GM12878 (cell line): ENCODE measurements at places on chromosomes 16 and 17.

DNA sequence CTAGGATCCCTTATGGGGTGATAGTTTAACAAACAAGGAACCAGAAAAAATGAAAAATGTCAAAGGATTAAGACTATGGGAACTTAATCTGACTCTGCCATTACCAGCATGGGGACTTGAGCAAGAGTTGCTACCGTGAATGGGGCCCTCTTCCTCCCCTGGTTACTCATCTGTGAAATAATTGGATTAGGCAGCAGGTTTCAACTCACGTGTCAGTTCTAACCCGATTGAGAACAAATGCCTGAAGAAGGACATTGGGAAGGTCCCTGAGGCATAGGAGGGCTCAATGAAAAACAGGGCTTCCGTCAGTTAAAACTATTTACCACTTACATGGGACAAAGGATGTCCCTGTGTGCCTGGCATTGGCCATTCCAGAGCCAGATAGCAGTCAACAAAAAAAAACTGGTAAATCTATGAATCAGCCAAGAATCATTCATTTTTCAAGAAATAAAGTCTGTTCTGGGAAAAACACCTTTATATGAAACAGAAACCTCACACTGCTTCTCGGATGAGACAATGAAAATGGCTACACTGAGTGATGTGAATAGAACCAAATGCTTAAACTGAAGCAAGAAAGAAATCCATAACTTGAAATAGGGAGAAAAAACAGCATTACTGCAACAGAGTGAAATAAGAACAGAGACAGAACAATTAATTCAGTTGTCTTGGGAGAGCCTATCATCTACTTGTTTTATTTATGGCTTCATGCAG lies 104.3 kb downstream of the ADAMTS18 start:
- H3K36me3 ChIP-seq = no peaks in the 10 kb centered on the region
- no peak overlapping the region for H3K4me3 ChIP-seq
- H3K27ac ChIP-seq = no peak overlapping the region
- H3K4me1 ChIP-seq = peaks cover 3% of the 10 kb centered on the region
- H3K27me3 ChIP-seq = no peaks in the 10 kb centered on the region
- DNase-seq = no peak

GRCh38 chr16:5619304-5619703 lies 521.7 kb upstream of the EEF2KMT start:
- no peaks in the 10 kb centered on the region for H3K36me3 ChIP-seq
- no peak for DNase-seq
- no peak overlapping the region for H3K27ac ChIP-seq

DNA sequence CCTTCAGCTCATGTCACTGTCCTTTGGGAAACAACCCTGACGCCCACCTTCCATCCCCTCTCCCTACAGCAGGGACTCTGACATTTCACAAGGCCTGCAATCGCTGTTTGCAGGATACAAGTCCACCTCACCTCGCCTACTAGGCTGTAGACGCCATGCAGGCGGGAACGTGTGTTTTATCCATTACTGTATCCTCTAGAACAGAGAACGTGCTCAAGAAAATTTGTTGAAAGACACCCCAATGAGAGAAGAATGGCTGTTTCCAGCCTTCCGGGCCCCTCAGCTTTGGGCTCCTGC lies 1.5 kb upstream of the TTYH2 start:
- DNase-seq = no peak
- H3K4me1 ChIP-seq = peaks cover 28% of the 10 kb centered on the region
- peak overlapping the region; percentile 47; the same call in 1 of the 2 replicates for H3K27ac ChIP-seq
- H3K27me3 ChIP-seq = no peaks in the 10 kb centered on the region
- H3K4me3 ChIP-seq = peak overlapping the region; percentile 77; the same call in 1 of the 2 replicates

DNA sequence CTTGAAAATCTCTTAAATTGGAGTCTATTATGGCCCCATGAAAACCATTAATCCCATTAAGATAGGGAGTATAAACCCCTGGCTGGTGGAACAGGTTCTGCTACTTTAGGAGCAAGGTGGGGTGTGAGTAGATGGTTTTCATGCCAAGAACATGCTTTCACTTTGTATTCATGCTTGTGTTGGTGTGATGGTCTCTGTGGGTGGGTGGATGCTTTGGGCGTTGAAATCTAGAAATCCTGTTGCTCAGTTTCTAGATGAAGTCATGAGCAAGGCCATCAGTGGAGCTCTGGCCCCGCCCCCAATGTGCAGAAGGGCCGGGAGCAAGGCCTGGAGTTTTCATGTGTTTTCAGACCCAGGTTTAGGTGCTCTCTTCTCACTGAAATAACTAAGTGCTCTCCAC lies 20.1 kb downstream of the PLD6 start:
- peaks cover 28% of the 10 kb centered on the region for H3K4me1 ChIP-seq
- no peaks in the 10 kb centered on the region for H3K27me3 ChIP-seq
- no peak for DNase-seq
- no peak overlapping the region for H3K4me3 ChIP-seq

DNA sequence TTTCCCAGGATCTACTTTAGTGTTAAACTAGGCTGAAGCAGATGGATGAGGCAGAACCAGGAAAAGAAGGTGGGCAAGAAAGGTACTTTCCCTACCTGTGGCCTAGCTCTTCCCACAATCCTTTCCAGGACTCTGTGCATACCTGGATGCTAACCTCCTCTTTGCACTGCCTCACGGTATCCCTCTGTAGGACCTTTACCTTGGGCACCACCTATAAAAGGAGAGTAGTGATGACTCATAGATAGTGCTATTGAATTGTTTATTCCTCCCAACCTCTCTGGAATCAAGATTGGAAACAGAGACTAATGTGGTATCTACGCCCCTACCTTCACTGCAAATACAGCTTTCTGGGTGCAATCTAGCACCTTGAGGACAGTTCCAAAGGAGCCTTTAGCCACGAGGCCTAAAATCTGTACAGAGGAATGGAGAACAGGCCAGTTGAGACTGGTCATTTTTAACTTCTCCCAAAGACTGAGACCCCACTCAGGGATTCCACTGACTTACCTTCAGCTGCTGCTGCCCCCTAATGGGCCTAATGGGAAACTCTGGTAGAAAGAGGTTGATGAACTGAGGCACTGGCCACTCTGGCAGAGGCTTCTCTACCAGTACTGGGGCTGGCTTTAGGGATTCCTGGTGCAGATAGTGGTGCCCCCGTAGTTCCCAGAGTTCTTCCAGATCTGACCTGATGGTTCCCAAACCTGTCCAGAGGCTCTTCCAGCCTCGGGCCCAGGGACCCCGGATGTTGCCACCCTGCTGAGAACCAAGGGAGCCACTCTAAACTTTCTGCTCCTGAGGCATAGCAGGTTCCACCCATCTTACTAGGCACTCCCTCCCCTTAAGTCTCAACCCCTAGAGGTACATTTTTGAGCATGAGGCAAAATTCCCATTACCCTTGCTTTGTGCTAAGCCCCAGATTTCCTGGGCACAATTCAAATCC lies 781 bp downstream of the RSKR start:
- no peak for DNase-seq
- H3K4me3 ChIP-seq = no peak overlapping the region
- no peaks in the 10 kb centered on the region for H3K27me3 ChIP-seq
- H3K4me1 ChIP-seq = no peaks in the 10 kb centered on the region; the same call in none of the 2 replicates

- DNase-seq = no peak
- no peak overlapping the region for H3K27ac ChIP-seq
- no peak overlapping the region for H3K4me3 ChIP-seq
- H3K4me1 ChIP-seq = no peaks in the 10 kb centered on the region
- H3K36me3 ChIP-seq = no peaks in the 10 kb centered on the region
Measured at GRCh38 chr17:73533127-73533526, 111.1 kb downstream of the SDK2 start.

GRCh38 chr17:61650749-61651148 lies 59.7 kb upstream of the NACA2 start:
- no peaks in the 10 kb centered on the region for H3K36me3 ChIP-seq
- H3K4me1 ChIP-seq = no peaks in the 10 kb centered on the region; the same call in 1 of the 2 replicates
- no peak overlapping the region for H3K27ac ChIP-seq
- H3K27me3 ChIP-seq = no peaks in the 10 kb centered on the region
- no peak overlapping the region for H3K4me3 ChIP-seq

DNA sequence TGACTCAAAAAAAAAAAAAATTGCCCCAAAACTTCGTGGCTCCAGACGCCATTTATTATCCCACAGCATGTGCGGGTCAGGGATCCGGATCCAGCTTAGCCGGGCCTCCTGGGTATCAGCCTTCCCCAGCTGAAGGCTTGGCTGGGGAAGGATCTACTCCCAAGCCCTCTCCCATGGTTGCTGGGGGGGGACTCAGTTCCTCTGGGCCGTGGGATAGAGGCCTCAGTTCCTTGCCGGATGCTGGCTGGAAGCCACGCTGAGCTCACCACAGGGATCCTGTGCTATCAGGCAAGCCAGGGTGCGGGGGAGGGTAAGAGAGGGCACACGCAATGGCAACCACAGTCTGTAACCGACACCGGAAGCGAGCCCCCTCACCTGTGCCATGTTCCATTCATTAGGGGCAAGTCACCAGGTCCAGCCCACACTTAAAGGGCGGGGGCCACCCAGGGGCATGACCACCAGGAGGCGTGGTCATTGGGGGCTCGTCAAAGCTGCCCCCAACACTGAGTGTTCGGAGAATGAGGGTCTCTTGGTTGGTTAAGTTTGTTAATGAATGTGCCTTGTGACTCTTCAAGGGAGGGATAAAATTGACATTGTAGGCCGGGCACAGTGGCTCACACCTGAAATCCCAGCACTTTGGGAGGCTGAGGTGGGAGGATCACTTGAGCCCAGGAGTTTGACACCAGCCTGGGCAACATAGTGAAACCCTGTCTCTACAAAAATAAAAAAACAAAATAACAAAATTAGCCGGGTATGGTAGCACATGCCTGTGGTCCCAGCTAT lies 210.0 kb upstream of the GSE1 start:
- no peak overlapping the region for H3K4me3 ChIP-seq
- H3K4me1 ChIP-seq = no peaks in the 10 kb centered on the region
- H3K27ac ChIP-seq = no peak overlapping the region
- no peaks in the 10 kb centered on the region for H3K27me3 ChIP-seq
- H3K36me3 ChIP-seq = no peaks in the 10 kb centered on the region

DNA sequence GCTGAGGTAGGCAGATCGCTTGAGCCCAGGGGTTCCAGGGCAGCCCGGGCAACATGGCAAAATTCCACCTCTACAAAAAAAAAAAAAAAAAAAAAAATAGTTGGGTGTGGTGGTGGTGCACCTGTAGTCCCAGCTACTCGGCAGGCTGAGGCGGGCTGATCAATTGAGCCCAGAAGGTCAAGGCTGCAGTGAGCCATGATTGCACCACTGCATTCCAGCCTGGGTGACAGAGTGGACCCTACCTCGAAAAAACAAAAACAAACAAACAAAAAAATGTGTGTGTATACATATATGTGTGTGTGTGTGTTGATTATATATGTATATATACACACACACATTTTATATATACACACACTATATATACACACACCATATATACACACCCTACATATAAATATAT lies 39.1 kb upstream of the TBC1D3K start:
- H3K36me3 ChIP-seq = no peaks in the 10 kb centered on the region
- H3K4me1 ChIP-seq = no peaks in the 10 kb centered on the region
- H3K27me3 ChIP-seq = no peaks in the 10 kb centered on the region
- H3K4me3 ChIP-seq = no peak overlapping the region
- no peak for DNase-seq

GRCh38 chr16:89140981-89141883 lies 30.3 kb upstream of the CDH15 start:
- H3K27ac ChIP-seq = no peak overlapping the region
- no peak overlapping the region for H3K4me3 ChIP-seq
- H3K36me3 ChIP-seq = peaks cover 16% of the 10 kb centered on the region
- no peak for DNase-seq
- no peaks in the 10 kb centered on the region for H3K4me1 ChIP-seq
